ENCODE measurements at places on chromosomes 7 and 10.

- no peak for DNase-seq
Measured at GRCh38 chr10:47079204-47079580, 168.0 kb downstream of the PTPN20 start.

DNA sequence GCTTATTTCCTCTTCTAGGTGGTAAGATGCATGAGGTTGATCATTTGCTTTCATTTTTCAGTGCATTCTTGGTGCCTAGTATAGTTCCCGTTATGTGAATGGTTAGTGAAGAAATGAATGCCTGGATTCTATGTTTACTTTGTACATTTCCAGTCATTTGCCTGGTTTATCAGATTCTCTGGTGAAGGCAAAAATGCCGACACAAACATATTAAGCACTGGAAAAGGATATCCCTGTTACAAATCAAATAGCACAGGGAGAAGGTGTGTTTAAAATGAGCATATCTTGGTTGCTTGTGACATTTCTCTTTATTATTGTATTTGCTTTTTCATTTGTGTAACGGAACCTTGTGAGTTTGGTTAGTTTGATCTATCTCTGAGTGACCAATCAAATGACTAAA is 211.3 kb downstream of the MBL2 start:
- DNase-seq: no peak

DNA sequence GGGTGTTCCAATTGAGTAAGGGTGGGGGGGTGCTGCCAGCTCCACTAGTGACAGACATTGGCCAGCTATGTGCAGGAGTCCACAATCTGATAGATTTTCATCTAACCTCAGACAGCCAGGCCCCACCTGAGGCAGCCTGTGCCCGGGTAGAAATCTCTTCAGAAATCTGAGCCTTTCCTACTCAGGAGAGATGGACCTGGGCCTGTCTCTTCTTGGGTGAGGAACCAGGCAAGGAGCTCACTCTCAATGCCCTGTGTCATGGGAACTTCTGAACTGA is 86.9 kb downstream of the UBE2H start:
- DNase-seq: no peak

DNA sequence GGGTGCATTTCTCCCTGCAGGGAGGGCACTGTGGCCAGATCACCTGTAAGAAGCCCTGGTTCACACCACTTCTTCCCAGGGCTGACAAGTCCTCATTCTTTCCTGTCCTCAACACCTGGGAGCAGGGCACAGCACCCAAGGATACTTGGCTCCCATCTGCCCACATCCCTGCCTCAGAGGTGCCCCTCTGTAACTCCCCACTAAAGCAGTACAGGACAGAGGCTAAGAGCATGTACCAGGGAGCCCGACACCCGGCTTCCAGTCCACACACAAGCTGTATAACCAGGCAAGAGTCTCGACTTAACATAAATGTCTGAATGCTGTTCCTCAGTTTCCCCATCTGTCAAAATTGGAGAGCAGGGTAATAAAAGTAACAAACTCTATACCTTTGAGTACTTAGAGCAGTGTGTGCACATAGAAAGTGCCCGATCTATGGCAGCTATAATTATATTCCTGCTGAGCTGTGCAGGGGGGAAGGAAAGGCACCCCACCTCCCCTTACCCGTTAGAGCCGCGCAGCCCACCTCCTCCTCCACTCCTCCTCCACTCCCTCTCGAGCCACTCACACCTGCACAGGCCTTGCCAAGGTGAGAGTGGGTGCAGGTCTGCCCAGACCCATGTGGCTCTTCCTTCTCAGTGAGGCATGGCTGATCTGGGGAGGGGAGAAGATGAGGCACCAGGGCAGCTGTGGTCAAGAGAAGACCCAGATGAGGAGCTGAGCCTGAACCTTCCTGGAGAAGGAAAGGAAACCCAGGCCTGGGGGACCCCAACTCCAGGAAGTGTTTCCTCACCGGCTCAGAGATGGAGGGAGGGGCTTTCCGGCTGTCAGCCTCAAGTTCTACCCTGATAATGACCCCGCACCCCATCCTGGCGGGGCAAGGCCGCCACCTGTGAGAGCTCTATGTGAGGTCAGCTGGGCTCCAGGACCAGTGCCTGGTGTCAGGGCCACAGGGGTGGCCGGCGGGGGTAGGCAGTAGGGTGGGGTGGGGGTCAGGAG is 22.6 kb downstream of the PODXL start:
- DNase-seq: no peak

GRCh38 chr10:1538121-1538520 is 199.2 kb downstream of the ADARB2 start:
- DNase-seq: no peak

DNA sequence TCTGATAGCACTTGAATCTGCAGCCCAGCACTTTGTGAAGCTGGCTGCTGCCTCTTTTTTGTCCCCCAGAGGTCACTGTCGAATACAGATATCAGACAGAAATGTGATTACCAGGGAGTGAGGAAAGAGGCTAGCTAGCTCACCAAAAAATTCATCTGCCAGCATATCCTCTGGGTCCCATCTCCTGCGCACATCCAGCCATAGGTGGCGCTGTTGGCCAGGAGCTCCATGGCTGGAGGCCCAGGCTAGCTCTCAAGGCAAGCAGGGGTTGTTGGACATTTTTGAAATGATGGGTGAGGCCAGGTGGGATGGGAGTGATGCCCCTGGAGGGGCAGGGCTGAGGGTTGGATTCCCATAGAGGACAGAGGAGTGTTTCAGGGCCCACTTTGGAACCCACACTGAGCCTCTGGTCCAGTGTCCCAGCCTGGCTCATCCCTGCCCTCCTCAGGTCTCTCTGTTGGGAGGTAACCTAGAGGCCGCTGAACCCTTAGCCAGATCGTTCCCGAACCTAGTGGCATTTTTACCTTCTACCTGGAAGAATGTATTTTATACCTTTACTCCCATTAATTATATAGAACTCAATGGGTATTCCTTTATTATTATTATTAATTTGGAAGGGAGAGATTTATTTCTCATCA is 14.8 kb downstream of the DPCD start:
- DNase-seq: peak; percentile 9

DNA sequence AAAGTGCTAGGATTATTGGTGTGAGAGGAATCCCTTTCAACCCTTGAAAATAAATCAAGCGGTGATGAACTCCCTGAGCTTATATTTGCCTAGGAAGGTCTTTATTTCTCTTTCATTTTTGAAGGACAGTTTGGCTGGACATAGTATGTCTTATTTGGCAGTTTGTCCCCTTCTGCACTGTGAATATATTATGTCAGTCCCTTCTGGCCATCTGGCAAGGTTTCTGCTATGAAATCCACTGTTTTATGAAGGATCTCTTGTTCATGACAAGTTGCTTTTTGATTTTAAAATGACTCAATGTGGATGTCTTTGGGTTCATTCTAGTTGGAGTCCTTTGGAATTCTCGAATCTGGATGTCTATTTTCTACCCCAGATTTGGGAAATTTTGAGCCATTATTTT is 21.7 kb upstream of the MCM10 start:
- DNase-seq: no peak

DNA sequence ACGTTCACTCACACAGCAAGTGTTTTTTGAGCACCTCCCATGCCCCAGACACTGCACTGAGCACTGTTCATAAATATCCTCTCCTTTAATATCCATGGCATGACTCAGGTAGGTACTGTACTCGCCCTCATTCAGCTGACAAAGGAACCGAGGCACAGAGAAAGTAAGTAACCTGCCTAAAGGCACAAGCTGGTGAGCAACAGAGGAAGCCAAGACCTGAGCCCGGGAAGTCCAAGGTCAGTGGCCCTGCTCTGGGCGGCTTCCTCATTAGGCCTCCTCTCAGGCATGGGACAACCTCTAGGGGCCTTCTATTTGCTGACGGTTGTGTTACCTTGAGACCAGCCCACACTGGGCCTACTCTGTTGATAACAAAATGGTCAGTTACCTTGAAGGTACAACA is 45.1 kb upstream of the EZH2 start:
- DNase-seq: no peak

- no peak for DNase-seq
Measured at GRCh38 chr7:480531-481218, 39.0 kb downstream of the PDGFA start.

GRCh38 chr7:96670338-96671289 is 39.0 kb downstream of the SEM1 start:
- DNase-seq: no peak

DNA sequence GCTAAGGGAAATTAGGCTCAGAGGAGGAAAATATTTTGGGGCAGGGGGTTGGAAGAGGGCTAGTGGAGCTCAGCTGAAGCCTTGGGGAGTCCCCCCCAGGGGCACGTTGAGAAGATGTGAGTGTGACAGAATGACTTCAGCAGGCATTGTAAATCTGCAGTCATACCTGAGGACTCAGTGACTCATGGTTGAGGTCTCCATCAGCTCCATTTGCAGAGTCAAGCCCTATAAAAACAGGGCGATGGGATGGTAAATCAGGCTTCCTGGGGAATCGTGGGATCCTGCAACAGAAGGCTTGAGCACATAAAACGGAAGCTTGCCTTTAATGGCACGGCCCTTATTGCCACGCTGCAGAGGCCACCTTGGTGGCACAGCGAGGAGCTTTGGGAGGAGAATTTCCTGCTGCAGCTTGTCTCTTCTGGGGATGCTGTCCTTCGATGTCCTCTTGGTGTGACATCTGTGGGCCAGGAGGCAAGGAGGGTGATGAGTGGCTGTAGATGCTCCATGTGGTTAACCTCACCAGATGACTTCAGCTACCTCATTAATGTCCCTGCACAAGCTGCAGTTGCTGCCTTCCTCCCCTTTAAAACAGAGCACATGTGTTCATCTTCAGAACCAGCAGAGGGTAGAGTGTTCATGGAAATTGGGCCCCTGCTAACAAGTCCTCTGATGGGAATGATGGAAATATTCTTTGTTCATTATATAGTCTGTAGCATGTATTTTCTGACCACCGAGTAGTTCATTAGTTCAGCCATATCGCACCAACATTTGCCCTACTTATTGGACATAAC is 285.9 kb downstream of the LRMDA start:
- no peak for DNase-seq

- no peak for DNase-seq
Measured at GRCh38 chr7:111525100-111525499, 37.2 kb downstream of the IMMP2L start.

DNA sequence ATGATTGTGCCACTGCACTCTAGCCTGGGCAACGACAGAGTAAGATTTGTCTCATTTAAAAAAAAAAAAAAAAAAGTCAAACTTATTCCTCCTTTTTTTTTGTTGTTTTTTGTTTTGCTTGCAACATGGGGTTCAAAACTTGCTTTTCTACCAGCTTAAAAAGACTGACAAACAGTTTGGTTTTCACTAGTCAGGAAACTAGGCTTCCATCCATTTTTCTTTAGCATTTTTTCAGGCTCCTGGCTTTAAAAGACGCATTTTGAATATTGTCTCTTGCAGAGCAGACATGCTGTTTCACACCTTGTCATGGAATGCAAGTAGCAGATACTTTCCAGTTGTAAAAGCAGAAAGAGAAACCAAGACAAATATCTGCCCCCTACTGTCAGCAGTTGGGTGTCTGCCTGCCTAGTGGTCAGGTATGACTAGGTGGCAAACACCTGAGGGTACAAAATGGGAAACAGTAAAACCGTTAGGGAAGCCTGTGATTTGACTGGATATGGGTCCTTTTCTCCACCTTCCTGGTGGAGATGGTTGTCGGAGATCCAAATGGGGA is 139.9 kb downstream of the CCDC71L start:
- DNase-seq: no peak

- DNase-seq: no peak
Measured at GRCh38 chr10:111578076-111578475, 501.2 kb downstream of the ADRA2A start.

- DNase-seq: no peak
Measured at GRCh38 chr10:34193931-34194626, 621.0 kb downstream of the PARD3 start.

DNA sequence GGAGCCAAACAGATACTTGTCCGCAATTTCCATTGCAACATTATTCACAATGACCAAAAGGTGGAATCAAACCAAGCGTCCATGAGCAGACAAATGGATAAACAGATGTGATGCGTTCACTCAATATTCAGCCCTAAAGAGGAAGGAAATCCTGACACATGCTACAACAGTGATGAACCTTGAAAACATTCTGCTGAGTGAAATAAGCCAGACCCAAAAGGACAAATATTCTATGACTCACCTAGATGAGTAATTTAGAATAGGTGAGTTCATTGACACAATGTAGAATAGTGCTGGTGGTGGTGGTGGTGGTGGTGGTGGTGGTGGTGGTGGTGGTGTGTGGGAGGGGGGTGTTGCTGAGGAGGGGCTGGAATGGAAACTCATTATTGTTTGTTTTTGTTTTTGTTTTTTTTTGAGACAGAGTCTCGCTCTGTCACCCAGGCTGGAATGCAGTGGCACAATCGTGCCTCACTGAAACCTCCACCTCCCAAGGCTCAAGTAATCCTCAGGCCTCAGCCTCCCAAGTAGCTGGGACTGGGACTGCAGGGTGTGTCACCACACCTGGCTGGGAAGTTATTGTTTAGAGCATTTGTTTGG is 28.6 kb downstream of the SMKR1 start:
- no peak for DNase-seq

DNA sequence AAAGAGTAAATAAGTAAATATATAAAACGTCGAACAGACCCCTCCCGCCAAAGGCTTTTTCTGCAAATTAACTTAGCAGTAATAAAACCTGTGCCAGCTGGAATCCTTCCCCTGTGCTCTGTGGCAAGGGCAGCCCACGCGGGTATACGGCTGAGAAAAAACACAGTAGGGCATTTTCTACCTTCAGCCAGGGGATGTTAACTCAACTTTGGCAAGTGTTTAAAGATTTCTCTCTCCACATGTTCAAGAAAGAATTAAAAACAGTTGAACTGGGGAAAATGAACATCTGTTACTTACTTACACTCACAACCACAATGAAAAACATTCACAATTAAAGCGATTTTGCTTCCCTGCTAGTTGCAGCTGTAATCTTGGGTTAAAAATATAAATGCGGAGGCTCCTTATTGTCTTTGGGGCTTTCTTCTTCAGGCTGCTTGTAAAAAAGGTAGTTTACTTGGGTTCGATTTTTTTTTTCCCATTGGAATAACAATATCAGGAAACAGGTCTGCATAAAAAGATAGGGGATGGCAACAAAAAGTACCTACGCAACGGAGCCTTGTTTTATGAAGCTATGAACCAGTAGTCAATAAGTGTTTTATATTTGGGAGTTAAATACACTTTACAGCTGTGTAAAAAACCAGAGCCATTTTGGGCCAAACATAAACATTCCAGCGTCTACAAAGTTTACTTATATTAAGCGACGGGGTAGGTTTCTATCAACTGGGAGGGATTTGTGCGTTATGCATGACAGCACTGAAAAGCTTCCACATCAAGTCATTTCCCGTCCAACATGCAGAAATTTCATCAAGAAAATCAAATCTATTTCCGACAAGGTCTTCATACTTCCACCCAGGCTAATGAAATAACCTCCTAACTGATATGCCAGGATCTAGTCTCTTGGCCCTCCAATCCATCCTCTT is 132.7 kb downstream of the TAX1BP1 start:
- no peak for DNase-seq

GRCh38 chr10:5533098-5533731 is 8.5 kb downstream of the CALML3 start:
- no peak for DNase-seq

DNA sequence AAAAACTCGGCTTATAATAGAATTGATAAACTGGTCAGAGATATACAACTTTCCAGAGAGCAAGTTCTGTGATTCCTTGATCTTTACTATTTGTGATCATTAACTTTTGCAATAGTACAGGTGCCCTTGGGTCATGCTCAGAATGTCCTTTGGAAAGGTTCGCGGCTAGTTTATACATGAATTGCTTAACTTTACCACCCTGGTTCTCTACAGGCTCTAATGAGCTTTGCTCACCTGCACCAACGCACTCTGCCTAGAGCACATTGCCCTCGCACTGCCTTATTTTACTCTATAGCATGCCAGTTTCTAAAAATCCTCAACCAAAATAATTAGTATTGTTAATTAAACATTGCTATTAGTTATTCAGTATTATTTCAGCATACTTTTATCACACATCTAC is 931.2 kb upstream of the KCND2 start:
- DNase-seq: no peak

Measured in NCI-H187 (cell line).